Adipocyte (in vitro differentiated cells): ENCODE measurements at places on chromosomes 16 and 17.
A peak's percentile ranks its signal among the peaks of the same experiment; 100 is the strongest.

DNA sequence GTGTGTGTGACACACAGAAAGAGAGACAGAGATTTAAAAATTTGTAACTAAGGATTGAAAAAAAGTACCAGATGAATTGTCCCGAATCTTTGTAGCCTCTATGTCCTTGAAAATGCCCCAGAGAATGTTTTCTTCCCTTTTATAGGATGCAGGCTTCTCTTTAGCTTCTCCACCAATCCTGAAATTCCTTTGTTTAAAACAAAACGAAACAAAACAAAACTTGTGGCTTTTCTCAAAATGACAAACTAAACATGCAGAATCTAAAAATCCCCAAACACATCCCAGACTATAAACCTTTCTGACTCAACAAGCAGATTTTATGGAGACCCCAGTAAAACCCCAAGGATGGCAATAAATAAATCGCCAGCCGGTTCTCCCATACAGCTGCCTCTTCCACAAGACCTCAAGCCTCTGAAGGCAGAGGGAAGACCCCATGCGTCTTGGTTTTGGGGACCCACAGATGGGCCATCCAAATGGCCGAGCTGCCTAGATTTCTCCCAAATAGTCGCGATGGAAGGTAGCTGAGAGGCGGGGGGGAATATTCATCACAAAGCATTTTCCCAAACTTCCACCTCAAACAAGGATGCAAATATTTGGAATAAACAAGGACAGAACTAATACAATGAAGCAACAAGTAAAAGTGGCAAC, 269.5 kb upstream of the FOXF1 start:
- no peak for DNase-seq

GRCh38 chr17:65198653-65199382, 61.6 kb downstream of the RGS9 start:
- DNase-seq: peak; percentile 85

DNA sequence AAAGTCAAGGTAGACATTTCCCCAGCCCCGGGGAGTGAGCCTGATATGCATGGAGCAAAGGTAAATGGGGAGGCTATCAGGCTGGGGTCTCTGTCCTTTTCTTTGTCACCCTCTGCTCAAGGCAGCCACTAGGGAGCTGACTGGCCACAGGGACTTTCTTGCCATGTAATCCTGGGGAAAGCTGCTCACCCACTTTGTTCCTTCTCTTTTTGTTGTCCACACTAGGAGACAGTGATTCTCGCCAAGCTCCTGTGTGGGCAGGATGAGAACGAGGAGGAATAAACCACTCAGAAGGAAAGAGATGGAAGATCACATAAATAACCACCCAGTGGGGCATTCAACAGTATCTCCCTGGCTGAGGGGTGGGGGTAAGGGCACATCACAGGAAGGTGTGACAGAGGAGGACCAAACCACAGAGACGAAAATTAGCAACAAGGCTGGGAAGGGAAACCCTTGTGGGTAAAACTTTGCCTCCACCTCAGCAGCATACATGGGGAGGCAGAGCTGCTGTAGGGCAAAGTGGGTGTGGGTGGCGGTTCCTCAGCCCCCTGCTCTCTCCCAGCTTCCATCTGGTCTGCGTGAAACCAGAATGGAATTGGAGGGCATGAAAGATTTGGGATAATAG, 26.2 kb upstream of the CCL1 start:
- no peak for DNase-seq

GRCh38 chr16:46848768-46849764, 18.1 kb upstream of the C16orf87 start:
- no peak for DNase-seq

DNA sequence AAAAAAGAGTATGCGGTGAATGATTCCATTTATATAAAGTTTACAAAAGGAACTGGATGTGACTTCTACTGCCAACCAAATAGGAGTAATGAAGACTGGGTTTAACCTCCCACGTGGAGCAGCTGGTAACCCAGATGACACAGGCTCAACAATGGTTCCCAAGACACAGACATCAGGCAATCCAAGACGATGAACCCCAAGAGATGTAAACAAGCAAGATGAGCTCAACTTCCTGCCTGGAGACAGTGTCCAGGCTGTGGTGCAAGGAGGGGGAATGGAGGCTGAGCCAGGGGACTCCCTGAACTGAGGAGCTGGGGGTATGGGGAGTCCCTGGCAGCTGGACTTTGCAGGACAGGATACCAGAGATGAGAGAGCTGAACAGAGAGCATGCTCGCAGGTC, 104.7 kb downstream of the LITAF start:
- no peak for DNase-seq

GRCh38 chr17:74729866-74730265, 7.2 kb upstream of the RAB37 start:
- DNase-seq: no peak

DNA sequence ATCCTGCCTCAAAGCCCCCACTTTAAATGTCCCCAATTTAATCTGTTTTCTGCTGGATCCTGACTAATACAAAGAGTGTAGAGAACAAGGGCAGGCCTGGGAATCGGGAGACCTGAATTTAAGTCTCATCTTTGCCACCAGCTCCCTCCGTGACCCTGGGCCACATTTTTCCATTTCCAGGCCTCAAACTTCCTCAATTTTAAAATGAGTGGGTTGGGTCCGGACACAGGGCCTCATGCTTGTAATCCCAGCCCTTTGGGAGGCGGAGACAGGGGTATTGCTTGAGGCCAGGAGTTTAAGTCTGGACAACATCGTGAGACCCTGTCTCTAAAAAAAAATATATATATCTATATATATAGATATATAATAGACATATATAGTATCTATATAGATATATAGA, 61.4 kb downstream of the SRL start:
- DNase-seq: no peak

GRCh38 chr16:58938811-58939210, 204.7 kb upstream of the GOT2 start:
- no peak for DNase-seq

DNA sequence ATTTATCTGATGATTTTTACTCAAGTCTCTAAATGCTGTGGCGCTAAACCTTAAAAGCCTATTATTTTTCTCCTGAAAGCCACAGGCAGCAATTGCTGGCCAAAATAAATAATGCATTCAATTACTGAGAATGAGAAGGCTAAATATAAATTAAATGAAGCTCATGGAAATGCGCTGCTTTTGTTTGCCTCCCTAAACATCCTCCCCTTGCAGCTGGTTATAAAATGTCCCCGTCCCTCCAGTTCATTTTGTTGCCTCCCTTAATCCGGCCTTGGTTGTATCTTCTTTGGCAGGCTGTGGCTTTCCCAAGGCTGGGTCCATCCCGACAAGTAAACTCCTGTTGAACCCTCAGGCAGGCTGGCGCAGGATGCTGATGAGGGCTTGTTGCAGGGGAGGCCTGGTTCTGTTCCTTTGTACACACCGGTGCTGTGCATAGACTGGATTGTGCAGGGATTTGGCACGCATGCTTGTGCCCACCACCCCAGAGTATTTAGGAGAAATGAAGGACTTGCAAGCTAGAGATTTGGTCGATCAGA, 62.7 kb downstream of the KNOP1 start:
- DNase-seq: no peak

DNA sequence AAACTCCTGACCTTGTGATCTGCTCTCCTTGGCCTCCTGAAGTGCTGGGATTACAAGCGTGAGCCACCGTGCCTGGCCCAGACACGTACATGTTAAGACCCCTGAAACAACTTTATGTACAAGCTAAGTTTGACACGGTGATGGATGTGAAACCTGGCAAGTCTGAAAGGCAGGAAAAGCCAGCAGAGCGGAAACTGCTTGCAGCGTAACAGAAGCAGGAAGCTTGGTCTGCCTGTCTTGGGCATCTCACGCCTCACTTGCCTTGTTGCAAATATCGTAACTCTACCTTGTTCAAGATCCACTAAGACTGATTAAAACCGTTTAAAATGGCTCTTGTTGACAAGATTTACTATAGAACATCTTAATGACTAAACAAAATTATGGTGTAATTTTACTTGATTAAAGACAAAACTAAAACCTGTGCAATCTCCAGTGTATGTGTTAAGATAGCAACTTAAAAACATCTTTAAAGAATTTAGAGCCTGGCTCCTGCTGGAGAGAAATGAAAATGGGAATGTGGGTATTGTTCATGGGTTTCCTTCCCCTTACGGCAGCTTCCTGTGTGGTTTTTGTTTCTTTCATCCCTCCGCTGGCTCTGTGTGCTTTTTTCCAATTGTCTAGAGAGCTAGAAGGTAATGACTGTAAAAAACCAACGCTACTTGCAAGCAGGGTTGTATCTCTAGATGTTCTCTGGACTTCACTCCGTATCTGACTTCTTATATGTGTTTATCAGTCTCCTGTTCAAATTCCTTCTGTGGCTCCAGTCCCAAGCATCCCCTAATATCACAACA, 477.6 kb downstream of the XYLT1 start:
- no peak for DNase-seq

DNA sequence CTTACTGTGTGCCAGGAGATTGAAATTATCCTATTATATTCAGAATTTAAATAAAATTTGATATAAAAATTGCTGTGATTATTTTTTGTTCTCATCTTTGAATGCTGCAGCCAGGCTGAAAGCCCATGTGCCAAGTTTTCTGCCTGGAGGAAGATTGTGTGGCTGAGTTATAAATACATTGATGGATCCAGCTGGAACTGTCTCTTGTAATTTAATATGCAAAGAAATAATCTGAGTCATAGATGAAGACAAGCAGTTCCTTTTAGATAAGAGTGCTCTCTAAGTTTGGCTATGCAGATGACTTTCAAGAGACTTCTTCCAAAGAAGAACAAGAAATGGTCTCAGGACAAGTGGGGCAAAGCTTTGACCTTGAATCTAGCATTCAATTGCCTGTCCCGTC, 871.0 kb downstream of the CDH11 start:
- peak; percentile 26 for DNase-seq

DNA sequence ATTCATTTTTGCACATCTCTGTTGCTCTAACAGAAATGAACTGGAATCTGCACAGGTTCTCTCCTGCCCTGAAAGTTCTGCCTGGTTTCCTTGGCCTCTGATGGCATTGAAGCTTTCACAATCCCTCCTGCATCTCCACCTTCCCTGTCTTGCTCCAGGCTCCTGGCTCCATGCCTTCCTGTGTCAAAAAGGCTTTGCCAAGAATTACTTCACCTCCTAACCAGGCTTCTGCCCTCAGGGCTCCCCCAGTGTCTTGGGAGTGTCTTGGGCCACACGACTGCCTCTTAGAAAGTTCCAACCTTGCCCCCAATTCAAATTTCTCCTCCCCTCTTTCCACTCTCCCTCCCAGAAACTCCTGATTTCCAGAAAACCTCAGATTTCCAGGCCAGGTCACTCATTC, 37.0 kb upstream of the DNAH9 start:
- no peak for DNase-seq

- no peak for DNase-seq
Measured at GRCh38 chr16:86898386-86898785, 320.0 kb downstream of the FOXL1 start.

GRCh38 chr16:22198547-22199293, 7.4 kb upstream of the EEF2K start:
- DNase-seq: peak; percentile 27

DNA sequence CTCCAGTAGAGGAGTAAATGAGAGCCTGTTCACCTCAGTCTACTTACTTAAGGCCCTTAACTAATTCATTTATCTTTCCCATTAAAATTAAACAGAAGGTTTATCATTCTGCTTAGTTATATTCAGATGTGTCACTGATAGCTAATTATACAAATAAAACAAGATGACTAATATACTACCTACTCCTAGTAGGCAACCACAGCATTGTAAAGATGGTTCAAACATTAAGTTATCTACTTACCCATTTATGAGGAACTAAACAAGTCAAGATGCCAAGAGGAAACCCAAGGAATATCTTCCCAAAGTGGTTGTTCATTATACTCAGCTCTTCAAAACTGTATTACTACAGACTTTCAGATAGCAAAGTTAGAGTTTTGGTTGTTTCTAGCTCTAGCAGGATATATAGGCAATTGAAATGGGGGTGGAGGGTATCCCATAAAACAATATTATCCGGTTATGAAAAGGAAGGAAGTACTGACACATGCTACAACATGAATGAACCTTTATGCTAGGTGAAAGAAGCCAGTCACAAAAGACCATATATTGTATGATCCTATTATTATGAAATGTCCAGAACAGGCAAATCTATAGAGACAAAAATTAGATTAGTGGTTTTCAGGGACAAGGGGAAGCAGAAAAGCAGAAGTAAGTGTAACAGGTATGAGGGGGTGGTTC, 56.5 kb downstream of the SPAG9 start:
- DNase-seq: no peak

GRCh38 chr16:463071-463470, 37.6 kb downstream of the RAB11FIP3 start:
- DNase-seq: no peak

- DNase-seq: no peak
Measured at GRCh38 chr17:15882777-15883176, 62.2 kb upstream of the ADORA2B start.

DNA sequence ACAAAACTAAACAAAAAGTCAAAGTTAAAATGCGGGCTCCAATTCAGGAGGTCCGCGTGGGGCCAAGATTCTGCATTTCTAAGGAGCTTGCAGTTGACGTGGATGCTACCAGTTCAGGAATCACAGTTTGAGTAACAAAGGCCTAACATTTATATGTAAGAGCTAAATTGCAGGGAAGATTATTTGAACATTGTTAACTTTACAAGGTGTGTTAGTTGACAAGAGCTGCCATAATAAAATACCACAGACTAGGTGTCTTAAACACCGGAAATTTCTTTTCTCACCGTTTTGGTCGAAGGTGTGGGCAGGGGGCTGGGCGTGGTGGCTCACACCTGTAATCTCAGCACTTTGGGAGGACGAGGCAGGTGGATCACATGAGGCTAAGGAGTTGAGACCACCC, 24.8 kb upstream of the CMIP start:
- DNase-seq: no peak

- peak; percentile 90 for DNase-seq
Measured at GRCh38 chr17:35315283-35315682, 58.1 kb downstream of the SLFN11 start.

GRCh38 chr16:48961546-48961945, 320.1 kb downstream of the CBLN1 start:
- DNase-seq: no peak

DNA sequence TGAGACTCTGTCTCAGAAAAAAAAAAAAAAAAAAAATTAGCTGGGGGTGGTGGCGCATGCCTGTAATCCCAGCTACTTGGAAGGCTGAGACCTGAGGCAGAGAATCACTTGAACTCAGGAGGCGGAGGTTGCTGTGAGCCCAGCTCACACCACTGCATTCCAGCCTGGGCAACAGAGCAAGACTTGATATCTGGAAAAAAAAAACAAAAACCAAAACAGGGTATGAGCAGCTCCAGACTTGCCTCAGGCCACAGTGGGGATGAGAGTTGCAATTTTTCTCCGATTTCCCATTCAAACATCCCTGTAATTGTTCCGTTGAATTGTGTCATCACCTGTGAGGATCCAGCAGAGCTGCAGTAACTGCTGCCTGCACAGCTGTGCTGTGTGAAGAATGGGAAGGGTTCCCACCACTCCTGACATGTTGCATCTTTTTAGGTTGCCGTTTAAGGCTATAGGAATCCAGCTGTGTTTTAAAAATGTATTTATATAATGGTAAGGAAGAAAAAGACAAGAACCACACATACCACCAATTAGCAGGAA, 150.0 kb downstream of the VPS53 start:
- DNase-seq: no peak

DNA sequence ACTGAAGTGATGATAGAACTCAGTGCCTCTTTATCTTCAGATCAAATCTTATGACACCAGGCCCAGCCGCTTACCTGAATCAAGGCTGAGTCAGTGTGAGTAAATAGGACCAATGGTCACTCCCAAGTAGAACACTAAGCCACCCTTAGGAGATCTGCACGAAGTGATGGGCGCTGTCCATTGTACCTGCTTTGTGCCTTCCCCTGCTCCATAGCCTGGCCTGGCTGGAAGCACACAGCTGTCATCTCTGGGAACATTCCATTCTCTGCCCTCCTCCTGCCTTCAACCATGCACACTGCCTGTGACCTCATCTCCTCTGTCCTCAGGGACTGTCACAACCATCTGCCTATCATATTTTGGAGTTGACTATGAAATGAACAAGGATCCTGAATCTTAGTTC, 279.5 kb upstream of the ASIC2 start:
- no peak for DNase-seq
